Natural killer cell treated with Interleukin-12 subunit alpha and Interleukin-12 subunit beta and Interleukin-15 and Interleukin-18, amount 100 ng/mL, for 72 hours (primary cell): ENCODE measurements at places on chromosomes 1 and 21. TPM values are rescaled to one million over a fixed set of nuclear protein-coding genes. Genes with fewer than 3 reads are reported as not detected.

- DNase-seq: no peak
- H3K36me3 ChIP-seq: peaks cover 24% of the 10 kb centered on the region
- no peaks in the 10 kb centered on the region for H3K27me3 ChIP-seq
- H3K27ac ChIP-seq: no peak overlapping the region
- no peak overlapping the region for H3K4me3 ChIP-seq
- peaks cover 3% of the 10 kb centered on the region for H3K4me1 ChIP-seq
Observed at GRCh38 chr1:88922214-88922613, 30.8 kb upstream of the GTF2B start.

DNA sequence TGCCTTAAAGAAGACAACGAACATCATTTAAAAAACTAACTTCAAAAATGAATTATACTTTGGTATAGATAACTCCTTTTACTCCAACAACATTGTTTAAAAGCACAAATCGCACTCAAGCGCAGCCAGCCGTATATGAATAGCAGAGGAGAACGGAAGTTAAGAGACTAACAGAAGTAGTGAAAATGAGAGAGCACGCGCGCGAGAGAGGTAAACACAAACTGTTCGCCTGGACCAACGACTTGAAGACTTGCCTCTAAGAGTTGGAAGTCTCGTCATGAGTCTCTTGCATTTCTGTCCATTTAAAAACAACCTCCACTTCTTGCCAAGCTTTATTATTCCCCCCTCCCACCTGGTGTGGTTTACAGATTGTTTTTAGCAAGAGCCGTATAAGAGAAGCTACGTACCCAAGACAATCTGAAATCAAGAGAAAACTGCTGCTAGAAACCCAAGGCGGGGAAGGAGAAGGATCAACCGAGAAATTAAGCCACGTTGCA lies 479 bp downstream of the SELENOF start:
- H3K4me3 ChIP-seq: no peak overlapping the region
- DNase-seq: no peak
- H3K4me1 ChIP-seq: peaks cover 36% of the 10 kb centered on the region
- H3K36me3 ChIP-seq: peaks cover 25% of the 10 kb centered on the region
- H3K27me3 ChIP-seq: no peaks in the 10 kb centered on the region

- no peaks in the 10 kb centered on the region for H3K4me1 ChIP-seq
- no peak overlapping the region for H3K27ac ChIP-seq
- peaks cover 14% of the 10 kb centered on the region for H3K36me3 ChIP-seq
- H3K27me3 ChIP-seq: peaks cover 36% of the 10 kb centered on the region
Observed at GRCh38 chr1:231499148-231499763, 29.2 kb upstream of the TSNAX start.

Gene BSND
- total RNA-seq: not detected

Gene COL6A2
- total RNA-seq: 4.2 TPM
